ENCODE measurements at places on chromosomes 5 and 9. TPM values are rescaled to one million over a fixed set of nuclear protein-coding genes. Genes with fewer than 3 reads are reported as not detected.

CAMK4 gene
- total RNA-seq = 44.4 TPM

LPAR1 gene
- not detected for total RNA-seq

- no peak overlapping the region for H3K27ac ChIP-seq
- H3K4me1 ChIP-seq = no peaks in the 10 kb centered on the region
- DNase-seq = no peak
These were observed 52.4 kb upstream of the COX7C start for GRCh38 chr5:86565197-86565789.

DNA sequence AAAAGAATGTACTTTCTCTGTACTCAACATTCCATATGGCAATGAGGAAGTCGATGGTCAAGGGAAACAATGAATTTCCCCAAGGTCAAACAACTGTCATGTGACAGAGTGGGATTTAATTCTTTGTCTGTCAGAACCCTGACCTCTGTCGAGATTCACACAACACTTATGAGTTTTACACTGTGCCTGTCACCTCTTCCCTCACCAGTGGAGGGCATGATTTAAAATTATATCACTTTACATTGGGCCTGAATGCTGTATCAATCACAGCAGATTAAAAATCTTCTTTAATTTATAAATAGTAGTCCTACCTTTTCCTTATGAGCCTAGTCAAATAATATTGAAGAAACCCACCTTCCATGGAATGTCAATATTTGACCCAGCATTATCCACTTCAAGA, 276.7 kb downstream of the CDH10 start:
- DNase-seq = no peak
- no peaks in the 10 kb centered on the region for H3K4me1 ChIP-seq
- H3K4me3 ChIP-seq = no peak overlapping the region
- no peak overlapping the region for H3K27ac ChIP-seq

DNA sequence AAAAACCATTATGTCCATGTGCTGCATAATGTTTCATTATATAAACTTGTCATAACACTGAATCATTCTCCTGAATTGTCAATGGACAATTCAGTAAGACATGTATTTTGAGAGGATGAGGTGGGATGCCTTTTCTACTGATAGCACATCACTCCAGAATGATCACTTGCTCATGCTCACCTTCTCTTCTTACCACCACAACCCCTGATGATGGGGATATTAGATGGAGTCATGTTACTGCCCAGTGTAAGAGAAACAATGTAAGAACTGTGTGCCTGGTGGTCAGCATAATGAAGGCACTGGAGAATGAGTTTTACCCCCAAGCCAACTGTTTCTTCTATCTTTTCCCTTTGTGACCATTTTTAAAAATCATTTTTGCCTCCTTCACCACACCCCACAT, 198.8 kb downstream of the ADAMTSL1 start:
- no peak for DNase-seq
- H3K36me3 ChIP-seq = no peaks in the 10 kb centered on the region
- H3K4me3 ChIP-seq = no peak overlapping the region
- H3K27ac ChIP-seq = no peak overlapping the region
